ENCODE measurements at places on chromosomes 5 and 9. TPM values are rescaled to one million over a fixed set of nuclear protein-coding genes. Genes with fewer than 3 reads are reported as not detected.
A peak's percentile ranks its signal among the peaks of the same experiment; 100 is the strongest.

DNA sequence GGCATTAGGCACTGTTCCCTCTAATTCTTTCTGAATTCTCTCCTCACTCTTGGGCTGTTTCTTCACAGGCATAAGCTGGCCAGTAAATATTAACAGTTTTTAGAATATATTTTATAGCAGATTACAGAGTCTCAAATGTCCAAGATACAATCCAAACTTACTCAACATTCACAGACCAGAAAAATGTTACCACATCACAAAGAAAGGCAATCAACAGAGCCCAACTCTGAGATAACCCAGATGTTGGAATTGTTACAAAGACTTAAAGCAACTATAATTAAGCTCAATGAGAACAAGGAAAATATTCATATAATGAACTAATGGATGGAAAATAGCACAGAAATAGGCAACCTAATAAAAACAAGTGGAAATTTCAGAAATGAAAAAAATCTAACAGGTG lies 401.1 kb upstream of the RGMB start:
- no peak for DNase-seq

GRCh38 chr9:5784526-5785315 lies 48.2 kb downstream of the ERMP1 start:
- no peak for DNase-seq

ATP6V1G1 gene
- 92.4 TPM for total RNA-seq

DNA sequence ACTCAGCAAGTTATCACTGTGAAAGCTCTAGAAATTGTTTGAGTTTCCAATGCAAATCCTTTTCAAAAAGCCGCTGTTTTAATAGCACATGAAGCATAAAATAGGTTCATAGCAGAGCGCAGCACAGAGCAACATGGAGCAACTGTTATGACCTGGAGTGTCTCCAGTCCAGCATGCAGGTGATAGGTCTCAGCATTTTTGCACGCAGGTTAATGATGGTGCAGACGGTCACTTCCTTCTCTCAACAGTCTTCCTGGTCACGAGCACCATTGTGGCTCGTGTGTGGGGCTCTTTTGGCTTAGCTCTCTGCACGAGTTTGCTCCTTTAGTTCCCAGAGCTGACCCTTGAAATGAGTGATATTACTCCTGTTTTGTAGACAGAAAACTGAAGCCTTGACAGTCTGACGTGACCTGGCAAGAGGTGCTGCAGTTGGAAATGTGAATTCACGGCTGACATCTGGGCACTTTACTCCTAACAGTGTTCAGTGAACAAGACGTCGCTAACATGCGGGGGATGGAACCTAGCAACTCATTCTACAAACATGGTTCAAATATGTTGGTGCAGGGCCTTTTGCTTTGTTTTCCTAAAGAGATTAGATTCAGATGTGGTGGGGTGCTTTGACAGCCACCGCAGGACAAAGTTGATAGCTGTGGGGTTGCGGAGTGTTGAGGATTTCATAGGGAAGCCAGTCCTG lies 10.0 kb downstream of the TENT4A start:
- no peak for DNase-seq

SNCAIP gene
- not detected for total RNA-seq

DNA sequence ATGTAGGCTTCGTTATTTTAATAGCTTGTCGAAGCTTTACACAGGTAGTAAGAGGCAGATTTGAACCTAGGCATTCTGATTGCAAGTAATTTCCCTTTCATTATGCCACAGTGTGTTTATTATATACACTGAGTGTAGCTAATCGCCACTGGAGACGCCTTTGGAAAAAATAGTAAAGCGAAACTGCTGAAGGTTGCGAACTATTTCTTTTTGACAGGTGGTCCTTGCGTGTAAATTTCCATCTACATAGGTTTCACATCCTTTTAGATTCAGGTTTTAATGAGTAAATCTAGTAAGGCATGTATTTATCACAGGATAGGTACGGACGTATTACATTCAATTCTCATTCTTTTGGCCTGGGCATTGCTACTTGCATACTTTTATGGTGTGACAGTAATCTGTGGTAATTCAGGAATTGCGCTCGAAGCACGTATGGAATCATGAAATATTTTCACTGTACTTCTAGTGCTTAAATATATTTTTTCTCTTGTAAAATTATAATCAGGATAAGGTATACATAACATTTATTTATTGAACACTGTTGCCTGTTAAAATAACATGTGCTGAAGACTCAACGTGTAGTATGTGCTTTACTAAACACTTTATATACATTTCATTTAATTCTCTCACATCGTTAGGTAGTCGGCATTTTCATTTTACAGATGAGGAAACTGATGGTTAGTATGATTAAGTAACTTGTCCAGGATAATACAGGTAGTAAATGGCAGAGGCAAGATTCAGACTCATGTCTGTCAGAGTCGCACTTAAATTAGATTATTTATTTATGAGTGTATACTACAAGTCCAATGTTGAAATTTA lies 1.8 kb downstream of the MARCHF6 start:
- DNase-seq, result no peak

ARID3C gene
- total RNA-seq, result 0.15 TPM

- DNase-seq, result peak; percentile 46
These were observed 37.7 kb upstream of the STXBP1 start for GRCh38 chr9:127574072-127574993.

- DNase-seq, result no peak
These were observed 295.5 kb upstream of the CLINT1 start for GRCh38 chr5:158154226-158155005.

CXCL14 gene
- not detected for total RNA-seq

S100Z gene
- 2.5 TPM for total RNA-seq

GRCh38 chr5:39650008-39650762 lies 225.4 kb upstream of the DAB2 start:
- no peak for DNase-seq

GRCh38 chr5:44389823-44390143 lies 563 bp upstream of the FGF10 start:
- DNase-seq, result no peak

DNA sequence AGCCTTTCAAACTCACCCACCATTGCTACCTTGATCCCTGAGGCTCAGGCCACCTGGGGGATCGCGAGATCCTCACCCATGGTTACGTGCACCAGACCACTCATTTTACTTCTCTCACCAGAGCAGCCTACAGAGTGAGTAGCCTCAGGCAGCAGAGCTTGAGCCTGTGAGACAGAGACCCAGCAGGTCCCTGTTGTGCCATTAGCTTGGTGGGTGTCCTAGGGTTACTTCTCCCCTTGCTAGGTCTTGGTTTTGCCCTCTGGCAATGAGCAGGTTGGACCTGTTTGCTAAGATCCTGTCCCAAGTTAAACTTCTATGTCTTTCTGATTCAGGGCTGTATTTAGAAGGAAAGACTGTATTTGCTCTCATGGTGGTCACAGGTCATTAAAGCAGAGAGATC lies 21.8 kb downstream of the WHRN start:
- no peak for DNase-seq

DNA sequence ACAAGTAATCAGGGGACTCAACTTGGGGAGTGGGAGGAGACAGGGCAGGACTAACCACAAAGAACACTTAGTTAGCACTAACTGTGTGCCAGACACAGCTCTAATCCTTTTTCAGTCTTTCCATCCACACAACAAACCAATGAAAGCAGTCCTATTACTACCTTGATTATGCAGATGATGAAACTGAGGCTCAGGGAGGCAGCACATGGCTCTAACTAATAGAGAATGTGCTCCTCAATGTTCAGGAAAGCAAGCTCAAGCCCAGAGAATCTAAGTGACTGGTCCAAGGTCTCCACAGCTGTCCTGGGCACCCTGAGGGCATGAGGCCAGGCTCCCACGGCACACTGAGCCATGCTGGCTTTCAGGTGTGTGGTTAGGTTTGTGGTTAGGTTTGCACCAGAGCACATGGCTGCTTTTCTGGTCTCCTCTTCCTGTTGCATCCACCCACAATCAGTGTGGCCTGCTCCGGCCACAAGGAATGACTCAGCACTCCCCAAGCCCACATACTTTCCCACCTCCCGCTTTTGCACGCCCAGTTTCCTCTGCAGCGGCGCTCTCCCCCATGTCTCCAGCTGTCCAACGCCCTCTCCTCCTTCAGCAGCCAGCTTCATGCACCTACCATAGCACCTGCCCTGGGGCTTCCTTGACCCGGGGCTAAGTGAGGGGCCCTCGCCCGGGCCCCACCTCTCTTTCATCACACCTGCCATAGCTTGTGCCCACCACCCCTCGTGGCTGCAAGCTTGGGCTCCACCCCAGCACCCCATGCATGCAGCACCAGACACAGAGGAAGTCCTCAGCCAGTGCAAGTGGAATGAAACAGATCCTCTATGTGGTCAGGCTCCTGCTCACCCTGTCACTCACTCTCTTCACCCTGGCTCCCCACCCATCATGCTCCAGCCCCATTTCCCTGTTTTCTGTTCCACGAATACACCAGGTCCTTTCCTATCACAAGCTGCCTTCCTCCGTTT lies 133.1 kb downstream of the GABBR2 start:
- DNase-seq, result peak; percentile 48

GRCh38 chr9:35732800-35733541 lies 505 bp downstream of the CREB3 start:
- no peak for DNase-seq

CCNI2 gene
- 6.7 TPM for total RNA-seq

PRLR gene
- not detected for total RNA-seq

DNA sequence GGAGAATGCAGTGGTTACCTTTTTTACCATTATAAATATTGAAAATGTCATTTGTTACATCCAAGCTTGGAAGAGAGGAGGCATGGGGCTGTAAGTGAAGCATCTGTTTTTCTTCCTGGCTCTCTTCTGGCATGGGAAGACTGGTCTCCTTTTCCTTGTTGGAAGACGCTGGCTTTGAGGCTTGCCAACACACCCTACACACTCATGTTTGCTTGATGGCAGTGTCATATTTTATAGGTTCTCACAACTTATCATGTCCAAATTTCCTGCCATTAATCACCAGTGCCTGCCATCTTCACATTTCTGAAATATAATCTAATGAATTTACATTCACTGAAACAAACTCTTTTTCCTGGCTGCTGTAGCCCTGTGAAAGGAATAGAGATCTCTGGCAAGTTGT lies 252.9 kb downstream of the MAN2A1 start:
- DNase-seq, result no peak

DNA sequence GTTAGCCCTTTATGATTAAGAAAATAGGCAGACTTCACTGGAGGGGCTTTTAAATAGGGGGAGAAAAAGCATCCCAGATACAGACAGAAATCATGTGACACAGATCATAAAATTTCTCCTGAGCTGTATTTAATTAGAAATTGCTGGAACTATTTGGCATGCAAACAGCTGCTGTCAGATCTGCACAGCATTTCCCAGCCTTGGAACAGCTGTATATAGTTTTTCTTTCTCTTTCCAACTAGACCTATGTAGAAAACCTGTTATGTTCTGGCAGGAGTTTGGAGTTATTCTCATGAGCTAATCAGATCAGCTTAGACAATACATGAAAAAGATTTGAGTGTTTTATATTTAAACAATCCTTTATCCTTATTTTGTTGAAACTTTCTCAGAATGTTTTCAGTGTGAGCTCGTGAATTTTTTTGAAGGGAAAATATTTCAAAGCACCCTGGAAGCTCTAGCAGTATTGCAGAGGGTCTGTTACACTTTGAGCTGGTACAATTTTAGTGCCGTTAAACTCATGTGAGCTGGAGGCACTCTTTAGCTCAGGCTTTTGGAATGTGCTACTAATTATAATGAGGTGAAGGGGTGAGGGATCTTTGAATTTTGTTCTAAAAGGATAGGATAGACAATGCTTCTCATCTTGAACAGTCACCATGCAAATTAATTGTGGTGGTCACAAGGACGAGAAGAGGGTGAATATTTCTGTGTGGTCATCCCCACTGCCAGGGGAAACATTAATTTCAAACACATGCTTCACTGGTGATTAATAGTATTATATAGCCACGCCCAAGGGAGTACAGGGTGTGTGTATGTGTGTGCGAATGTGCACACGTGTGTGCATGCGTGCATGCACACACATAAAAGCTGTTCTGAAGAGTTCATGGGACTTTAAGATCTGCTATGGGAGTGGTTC lies 239.4 kb upstream of the FBXL7 start:
- no peak for DNase-seq

DNA sequence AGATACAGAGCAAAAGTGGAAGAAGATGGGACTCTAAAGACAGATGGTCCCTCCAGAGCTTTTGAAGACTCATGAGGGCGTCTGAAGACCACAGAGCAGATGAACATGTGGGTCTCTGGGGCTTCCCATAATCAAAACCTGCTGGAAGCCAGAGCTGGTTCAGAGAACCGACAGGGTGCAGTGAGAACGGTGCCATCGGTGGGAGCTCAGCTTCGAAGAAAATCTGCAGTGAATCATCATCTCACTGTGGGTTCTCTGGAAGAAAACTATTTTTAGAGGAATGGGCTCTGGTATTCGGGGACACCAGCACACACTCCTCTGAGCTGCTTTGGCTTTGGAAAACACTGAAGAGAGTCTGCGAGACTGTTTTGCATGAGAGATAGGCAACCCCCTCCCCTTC lies 222.4 kb upstream of the PANK3 start:
- no peak for DNase-seq

DNA sequence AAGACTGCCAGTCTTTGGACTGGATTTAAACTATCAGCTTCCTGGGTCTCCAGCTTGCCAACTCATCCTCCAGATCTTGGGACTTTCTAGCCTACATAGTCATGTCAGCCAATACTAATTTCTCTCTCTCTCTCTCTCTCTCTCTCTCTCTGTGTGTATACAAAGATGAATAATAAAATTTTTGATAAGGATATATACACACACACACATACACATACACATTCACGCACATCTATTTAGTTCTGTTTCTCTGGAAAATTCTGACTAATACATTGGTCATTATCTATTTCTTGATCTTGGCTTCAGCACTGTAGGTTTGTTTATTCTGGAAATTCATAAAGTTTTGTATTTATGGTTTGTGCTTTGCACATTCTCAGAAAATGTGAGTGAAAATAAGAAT lies 1606.2 kb upstream of the NUDT12 start:
- no peak for DNase-seq

WNT8A gene
- total RNA-seq, result not detected

DNA sequence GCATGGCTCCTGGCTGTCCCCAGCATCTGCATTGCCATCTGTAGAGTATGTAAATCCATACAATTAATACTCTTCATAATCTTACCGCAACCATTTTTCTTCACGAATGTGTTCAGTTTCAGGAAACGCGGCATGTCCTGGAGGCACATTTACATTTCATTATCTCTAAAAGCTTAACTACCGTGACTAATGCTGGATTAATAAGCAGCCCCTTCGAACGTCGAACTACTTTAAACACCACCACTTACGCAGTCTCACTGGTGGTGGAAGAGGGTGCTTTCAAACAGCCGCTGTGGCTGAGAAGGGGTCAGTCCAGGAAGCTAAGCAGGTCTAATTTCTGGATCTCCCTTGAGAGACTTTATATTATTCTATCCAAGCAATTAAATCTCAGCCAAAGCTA lies 85.6 kb downstream of the C5orf15 start:
- DNase-seq, result no peak

- DNase-seq, result no peak
These were observed 302.2 kb downstream of the ISL1 start for GRCh38 chr5:51685419-51685818.

GRCh38 chr9:137112564-137113384 lies 1.8 kb downstream of the DPP7 start:
- no peak for DNase-seq

DNA sequence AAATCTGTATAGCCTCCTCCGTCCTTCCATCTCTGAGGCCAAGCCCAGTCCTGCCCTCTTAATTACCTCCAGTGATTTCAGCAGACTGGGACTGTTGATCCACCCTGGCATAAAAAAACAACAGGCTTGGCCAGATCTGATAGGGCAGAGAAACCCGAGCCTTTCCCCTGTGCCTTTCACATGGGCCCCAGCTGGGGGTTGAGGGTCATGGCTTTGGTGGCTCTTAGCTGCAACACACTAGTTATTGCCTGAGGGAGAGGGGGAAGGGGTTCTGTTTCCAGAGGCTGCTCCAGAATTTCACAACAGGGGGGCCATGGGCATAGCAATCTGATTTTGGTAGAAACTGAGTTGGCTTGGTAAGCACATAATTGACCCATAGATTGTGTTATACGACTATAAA lies 21.2 kb upstream of the PANK3 start:
- DNase-seq, result no peak
